Activated CD4-positive, alpha-beta T cell treated with anti-CD3 and anti-CD28 coated beads, Interleukin-2, Interleukin-6, amounts not matched to agents 100 ng/mL and 50 ng/mL, durations not matched to agents 16 hours and 8 hours (primary cell): ENCODE measurements at places on chromosomes 1 and 21.
A peak's percentile ranks its signal among the peaks of the same experiment; 100 is the strongest.

- no peak for DNase-seq
These were observed 98.8 kb downstream of the MTR start for GRCh38 chr1:236893626-236894545.

DNA sequence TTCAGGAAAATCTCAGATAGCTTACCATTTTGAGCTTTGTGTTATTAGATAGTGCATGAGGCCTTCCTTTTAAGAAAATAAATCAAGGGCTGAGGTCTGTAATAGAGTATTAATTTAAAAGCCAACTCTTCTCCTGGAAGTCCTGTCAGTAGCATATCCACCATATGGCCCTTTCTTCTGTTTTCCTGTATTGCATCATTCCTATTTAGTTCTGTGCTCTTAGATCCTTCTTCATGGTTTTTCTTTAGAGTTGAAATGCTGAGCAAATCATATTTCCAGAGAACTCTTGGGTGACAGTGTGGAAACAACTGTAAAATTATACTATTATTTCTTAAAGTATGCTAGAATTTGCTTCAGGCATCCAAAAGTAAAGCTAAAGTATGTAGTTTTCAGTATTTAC, 91.7 kb downstream of the TTC3 start:
- DNase-seq: no peak

DNA sequence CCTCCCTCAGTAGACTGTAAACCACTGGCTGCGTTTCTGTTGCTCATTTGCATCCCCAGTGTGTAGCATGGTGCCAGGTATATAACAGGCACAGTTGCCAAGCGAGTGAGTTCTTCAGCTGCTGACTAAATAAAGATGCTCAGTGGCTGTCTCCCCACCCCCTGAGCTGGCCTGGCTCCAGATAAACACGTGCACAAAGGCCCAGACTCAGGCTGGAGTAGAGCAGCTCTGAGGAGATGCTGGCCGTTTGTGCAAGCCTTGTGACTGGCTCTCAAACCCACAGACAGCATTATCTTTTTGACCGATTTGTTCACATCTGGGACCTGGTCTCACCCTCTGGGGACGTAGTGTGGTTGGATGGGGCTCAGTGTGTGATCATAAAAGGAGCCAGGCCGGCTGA, 7.1 kb downstream of the CHRNB2 start:
- no peak for DNase-seq

- no peak for DNase-seq
These were observed 188.5 kb downstream of the SMYD3 start for GRCh38 chr1:246318622-246319021.

DNA sequence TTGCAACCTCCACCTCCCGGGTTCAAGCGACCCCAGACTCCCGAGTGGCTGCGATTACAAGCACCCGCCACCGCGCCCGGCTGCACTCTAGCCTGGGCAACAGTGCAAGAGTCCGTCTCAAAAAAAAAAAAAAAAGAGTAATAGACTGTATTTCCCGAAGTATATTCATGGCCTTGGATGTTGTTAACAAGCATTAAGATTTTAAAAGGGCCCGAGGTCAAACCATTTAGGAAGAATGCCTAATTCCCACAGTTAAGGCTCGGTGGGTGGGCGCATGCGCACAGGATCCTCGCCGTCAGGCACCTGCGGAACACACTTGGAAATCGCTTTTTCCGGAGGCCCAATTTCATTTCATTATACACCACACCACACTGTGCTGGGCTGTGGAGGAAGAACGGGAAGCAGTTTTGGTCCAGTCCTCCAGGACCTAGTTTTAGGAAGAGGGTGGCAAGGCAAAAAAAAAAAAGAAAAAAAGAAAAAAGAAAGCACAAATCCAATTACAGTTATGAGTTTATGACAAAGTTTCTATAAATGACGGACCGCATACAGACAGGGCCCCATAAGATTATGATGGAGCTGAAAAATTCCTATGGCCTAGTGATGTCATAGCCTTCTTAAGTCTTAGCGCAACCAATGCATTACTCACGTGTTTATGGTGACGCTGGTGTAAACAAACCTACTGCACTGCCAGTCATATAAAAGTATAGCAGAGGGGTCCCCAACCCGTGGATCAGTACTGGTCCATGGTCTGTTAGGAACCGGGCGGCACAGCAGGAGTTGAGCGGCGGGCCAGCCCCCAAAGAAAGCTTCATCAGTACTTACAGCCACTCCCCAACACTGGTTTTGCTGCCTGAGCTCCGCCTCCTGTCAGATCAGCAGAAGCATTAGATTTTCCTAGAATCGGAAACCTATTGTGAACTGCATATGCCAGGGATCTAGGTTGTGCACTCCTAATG, 38.2 kb downstream of the H3-3A start:
- peak; percentile 57 for DNase-seq

GRCh38 chr1:48697066-48697707, 79.5 kb downstream of the BEND5 start:
- peak; percentile 69 for DNase-seq

GRCh38 chr21:39504230-39504629, 52.5 kb downstream of the SH3BGR start:
- DNase-seq: no peak

DNA sequence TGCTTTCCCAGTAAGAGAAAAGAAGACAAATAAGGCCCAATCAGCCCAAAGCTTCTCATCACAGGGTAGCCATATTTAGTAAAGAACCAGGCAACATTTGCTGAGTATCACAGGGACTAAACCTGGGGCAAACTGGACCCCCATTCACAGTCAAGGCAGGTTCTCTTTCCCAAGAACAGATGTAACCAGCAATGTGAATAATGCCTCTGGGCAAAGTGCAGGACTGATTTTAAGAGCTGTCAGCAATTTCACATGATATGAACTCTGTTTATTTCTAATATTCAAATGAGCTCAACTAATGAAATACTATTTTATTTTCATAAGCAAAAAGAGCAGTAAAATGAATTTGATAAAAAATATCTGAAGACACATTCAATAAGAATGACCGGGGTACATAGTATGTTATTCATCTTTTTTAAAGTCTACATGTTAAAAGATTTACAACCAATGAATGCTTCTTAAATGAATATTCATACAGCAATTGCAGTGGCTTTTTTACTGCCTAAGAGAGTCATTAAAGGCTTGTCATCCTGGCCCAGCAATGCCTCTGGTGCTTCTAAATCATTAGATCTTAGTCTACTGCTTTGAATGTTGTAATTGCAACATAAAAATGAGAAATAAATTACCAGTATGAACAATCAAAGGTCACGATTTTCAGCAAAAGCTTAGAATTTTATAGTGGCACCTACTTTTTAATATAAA, 308.8 kb downstream of the SMYD3 start:
- DNase-seq: no peak

- DNase-seq: no peak
These were observed 78.7 kb upstream of the TSPAN2 start for GRCh38 chr1:115168026-115168425.

- DNase-seq: no peak
These were observed 10.9 kb downstream of the TMPRSS3 start for GRCh38 chr21:42384989-42385388.

GRCh38 chr1:107545056-107545577, 404.3 kb downstream of the NTNG1 start:
- DNase-seq: no peak

DNA sequence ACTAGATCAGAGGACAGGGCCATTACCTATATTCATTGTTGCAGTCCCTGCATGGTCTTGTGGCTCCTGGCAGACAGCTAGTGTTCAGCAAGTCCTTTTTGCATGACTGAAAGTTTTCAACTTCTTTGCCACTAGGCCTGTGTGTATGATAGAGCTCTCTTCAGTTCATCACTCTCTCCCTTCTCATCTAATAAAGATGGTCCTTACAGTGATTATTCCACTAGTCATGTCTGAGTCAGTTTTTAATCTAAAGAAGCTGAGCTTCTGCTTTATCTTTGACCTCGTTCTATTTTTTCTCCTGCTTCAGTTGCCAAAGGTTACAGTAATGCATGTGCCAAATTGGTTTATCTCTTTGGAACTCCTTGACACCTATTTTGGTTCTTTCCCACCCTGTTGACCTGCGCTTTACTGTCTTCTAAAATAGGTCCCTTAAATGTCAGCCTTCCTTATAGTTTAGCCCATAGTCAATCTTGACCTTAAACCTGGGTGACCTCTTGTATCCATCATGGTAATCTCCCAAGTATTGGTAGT, 6.4 kb downstream of the CXADR start:
- DNase-seq: no peak

GRCh38 chr1:18560692-18561091, 70.0 kb upstream of the PAX7 start:
- no peak for DNase-seq

DNA sequence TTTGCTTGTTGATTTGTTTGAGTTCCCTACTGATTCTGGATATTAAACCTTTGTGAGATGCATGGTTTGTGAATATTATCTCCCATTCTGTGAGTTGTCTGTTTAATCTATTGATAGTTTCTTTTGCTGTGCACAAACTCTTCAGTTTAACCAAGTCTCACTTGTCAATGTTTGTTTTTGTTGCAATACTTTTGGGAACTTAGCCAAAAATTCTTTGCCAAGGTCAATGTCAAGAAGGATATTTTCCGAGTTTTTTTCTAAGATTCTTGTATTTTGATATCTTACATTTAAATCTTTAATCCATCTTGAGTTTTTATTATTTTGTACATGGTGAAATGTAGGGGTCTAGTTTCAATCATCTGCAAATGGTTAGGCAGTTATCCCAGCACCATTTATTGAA, 1230.7 kb upstream of the NCAM2 start:
- DNase-seq: no peak

- DNase-seq: no peak
These were observed 156.9 kb upstream of the COL6A1 start for GRCh38 chr21:45824546-45825215.

DNA sequence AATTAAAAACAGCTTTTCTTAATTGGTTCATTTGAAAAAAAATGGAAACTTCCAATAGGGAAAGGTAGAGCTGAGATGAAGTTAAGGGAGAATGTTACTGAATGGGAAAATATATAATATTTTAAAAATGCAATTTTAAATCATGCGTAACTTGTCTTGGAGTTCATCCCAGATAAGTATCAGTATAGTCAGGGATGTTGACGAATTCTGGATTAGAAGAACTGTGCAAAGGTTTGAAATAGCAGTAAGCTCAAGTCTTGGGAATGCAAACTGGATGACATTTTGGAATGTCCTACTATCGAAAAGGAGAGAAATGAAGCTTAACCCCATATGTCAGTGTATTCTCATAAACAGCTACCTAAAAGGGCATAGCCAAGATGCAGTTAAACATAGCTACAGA, 4.0 kb upstream of the ST6GALNAC3 start:
- no peak for DNase-seq

GRCh38 chr1:18077657-18078215, 29.9 kb upstream of the IGSF21 start:
- DNase-seq: no peak

GRCh38 chr1:211715971-211716370, 40.5 kb upstream of the NEK2 start:
- DNase-seq: no peak

DNA sequence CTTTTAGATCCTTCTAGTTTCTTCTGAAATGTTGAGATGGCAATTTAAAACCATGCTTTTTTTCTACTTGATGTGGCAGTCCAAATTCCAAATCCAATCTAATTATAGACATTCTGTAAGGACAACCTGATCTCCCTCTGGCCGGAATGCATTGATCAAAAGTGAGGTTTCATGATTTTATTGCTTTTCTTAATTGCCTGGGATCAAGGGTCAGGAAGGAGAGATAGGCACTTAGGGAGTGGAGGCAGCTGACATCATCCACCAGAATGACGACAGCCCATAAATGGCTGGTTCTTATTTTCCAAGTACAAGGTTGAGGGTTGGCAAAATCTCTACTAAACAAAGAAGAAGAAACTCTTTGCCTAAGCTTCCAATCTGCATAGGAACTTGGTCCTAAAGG, 46.4 kb upstream of the SCCPDH start:
- no peak for DNase-seq
